Activated T-helper 17 cell treated with anti-CD3 and anti-CD28 coated beads, Interleukin-2, amount 50 U/mL, for 72 hours (primary cell): ENCODE measurements at places on chromosomes 7 and 10.

GRCh38 chr10:99551158-99551557 is 18.4 kb downstream of the NKX2-3 start:
- ATAC-seq: no peak

DNA sequence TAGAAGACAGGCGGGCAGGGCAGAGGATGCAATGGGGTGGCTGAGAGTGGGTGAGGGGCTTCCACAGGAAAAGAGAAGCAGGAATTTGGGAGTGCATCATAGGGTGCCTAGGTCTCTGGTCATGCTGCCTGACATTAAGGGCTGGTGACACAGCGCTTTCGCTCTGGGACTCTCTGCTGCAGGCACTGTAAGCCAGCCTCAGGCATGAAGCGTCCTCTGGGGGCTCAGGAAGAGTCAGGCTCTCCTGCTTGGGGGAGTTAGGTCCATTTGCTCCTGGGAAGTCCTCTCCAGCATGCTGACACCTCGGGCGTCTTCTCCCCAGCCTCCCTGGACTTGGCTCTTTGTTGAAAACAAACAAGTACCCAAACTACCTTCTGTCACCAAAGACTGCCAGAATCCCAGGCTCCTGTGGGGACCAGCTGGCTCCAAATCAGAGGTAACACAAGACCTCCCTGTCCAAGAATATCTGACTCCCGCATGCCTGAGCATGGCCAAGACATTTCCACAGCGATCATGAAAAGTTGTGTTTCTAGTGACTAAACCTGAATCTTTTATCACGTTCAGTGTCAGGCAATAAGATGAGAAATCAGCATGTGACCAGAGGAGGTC is 55.4 kb downstream of the GPR26 start:
- ATAC-seq: no peak

GRCh38 chr7:100464210-100464660 is at the start of gene SPACDR:
Gene SPACDR, minus strand, starts transcription at chr7:100464260. Its CDS starts 235 bp downstream, at chr7:100464025.
- no peak for ATAC-seq

DNA sequence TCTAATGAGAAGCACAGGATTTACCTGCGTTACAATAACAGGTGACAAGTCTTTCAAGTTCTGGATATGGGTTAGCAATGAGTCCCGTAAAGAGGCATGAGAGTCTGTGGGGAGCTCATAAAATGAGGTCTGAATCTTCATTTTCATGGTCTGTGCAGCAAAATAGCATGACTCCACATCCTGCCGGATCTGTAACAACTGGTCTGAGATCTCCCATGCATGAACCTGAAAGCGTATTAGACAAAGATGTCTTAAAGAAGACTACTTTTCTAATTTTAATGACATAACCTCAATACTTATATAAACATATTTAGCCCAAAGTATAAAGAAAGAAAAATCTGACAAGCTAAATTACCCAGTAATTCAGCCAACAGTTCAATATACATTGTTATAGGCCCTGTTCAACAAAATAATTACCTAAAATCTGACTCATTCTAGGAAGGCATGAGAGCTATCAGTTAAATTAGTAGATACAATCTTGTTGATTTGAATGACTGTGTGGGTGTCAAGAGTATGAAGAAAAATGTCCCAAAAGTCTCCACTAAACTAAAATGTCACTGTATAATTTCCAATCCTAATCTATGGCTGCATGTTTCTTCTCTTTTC is 36.9 kb downstream of the TNPO3 start:
- ATAC-seq: no peak

GRCh38 chr10:11224321-11224720 is 206.6 kb downstream of the CELF2 start:
- ATAC-seq: no peak

DNA sequence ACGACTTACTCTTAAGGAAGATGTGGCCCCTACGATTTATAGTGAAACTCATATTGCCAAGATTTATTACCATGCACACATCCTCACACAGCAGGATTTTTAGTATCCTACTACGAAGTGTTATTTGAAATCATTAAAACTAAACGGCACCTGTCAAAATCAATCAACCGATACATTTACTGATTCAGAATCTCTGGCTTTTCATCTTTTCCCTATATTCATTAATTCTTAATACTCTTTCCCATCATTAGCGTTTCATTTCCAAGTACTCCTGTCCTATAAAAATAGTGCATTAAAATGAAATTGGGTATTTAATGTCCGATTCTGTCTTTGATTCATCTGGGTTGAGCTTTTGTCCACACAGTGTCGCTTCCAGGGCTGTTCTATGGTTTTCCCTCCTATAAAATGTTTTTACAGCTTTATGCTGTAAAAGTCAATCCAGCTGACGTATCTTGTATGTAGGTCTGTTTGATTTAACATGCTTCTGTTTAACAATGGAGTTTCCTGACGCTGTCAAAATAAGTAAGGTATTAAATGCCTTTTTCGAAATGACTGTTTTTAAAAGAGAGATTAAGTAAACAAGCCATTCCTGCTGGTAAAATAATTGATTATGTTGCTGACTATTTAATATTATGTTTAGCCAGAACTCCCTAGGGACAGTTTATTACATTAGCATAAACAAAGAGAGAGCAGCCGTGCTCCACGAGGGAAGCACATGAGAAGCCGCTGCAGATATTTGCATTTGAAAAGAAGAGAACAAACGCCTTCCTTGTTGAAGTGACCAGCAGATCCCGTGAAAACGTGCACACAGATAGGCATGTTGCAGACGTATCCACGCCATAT is 22.3 kb upstream of the SFMBT2 start:
- ATAC-seq: no peak

DNA sequence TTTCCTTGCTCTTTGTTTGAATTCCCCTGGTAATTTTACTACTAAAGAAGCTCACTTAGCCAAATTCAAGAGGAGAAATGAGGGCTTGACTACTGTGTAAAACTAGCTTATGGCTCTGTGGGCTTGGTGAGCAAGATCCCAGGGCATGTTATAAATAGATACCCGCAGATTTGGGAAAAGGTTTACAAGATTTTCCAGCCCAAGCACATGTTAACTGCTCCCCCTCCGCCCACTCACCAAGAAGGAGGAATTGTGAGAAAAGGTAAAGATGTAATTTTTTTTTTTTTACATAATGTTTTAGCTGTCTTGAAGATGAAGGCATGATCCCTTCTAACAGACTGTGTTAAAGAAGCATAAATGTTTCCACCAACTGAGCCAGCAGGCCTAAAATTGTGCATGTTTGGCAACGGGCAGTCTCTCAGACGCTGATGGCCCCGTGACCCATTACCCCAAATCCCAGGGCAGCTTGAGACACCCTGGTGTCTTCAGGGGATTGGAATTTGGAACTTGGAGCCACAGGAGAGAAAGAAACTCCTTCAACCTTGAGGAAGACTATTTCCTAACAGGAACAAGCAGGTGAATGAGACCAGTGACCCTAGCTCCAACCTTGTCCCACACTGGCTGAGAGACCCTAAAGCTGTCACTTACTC is 429.8 kb upstream of the CELF2 start:
- no peak for ATAC-seq

- no peak for ATAC-seq
These were observed 2.9 kb upstream of the ZNF33A start for GRCh38 chr10:38007551-38007950.

DNA sequence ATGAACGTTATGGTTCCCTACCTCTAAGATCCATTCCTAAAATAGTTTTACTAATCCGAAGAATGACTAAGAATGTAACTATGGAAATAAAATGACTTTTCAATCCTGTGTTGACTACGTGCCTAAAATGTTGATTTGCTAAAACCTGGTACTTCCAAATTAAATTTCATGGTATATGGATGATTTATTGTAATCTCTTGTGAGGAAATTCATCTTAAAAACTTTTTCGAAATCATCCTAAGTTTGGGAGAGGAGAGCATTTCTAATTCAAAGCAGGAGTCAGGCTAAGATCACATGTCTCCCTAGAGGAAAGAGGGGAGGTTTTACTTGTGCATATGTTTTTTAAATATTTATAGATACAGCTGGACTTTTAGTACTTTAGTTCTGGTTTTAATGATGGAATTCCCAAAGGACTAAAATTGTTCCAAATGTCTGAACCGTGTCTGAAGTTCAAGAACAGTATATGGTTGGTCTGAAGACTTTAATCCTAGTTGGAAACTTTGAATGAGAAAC is 483.9 kb downstream of the AUTS2 start:
- ATAC-seq: no peak

GRCh38 chr10:35608328-35608672 is 3.2 kb downstream of the GJD4 start:
- ATAC-seq: no peak

- ATAC-seq: no peak
These were observed 98.0 kb downstream of the ZMIZ1 start for GRCh38 chr10:79166741-79167140.

GRCh38 chr7:113321201-113321600 is 202.8 kb upstream of the SMIM30 start:
- no peak for ATAC-seq

GRCh38 chr7:1060315-1061072 is 16.1 kb downstream of the GPR146 start:
- no peak for ATAC-seq

GRCh38 chr10:118607768-118608354 is 12.4 kb upstream of the PRLHR start:
- ATAC-seq: no peak

DNA sequence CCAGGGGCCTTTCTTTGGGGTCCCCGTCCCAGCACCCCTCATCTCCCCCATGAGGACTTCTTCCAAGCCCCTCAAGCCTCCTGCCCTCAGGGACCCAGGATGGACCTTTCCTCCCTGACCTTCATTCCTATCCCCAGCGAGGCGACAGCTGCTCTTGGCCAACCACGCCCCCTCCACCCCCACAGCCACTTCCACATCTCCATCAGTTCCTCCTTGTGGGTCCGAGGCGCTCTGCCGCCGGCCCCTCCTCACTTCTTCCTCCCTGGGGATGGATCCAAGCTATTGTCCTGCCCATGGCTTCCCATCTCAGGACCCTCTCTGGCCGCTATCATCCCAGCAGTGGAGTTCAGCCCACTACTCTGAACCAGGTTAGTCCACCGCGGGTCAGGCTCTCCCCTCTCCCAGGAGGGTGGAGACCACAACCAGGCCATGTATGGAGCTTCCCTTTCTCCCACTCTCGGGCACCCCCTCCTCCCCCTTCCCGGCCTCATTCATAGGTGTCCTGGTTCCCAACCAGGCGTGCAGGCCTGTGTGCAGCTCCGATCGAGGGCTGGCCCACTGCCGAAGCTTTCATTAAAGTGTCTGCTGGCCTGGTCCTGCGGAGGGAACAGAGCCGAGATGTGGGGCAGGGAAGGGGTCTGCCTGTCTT is 1.7 kb upstream of the SH2B2 start:
- no peak for ATAC-seq

DNA sequence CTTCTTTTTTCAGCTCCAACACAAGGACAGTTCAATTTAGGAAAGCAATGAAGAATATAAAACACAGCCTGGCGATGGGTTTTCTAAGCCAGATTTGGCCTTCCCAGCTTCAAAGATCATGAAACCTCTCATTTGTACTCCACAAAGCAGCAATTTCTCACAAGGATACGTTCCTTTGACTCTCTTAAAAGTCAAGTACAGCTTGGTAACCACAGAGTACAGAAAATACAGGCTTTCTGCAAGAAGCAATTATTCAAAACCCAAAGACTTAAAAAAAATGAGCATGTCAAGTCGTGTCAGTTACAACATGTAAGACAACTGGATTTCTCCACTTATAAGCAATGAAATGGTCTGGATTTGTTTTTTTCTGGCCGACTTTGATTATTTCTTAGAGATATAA is 321.4 kb downstream of the FGFR2 start:
- no peak for ATAC-seq

GRCh38 chr10:85594239-85594638 is 772.4 kb downstream of the GRID1 start:
- peak; percentile 80 for ATAC-seq

DNA sequence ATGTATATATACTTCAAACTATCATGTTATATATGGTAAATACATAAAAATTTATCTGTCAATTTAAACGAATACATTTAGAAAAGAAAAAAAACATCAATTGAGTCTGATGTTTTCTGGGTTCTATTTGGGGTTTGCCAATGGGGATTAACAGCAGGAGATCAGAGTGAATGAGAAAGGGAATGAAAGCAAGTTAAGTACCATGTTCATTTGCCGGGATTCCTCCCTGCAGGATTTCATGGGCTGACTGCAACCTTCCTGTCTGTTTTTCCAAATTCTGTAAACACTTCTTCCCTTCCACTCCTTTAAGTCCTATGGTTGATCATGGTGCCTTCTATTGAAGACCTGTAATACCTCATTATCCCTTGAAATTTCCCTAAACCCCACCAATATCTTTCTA is 33.9 kb upstream of the SEMA3A start:
- ATAC-seq: no peak

DNA sequence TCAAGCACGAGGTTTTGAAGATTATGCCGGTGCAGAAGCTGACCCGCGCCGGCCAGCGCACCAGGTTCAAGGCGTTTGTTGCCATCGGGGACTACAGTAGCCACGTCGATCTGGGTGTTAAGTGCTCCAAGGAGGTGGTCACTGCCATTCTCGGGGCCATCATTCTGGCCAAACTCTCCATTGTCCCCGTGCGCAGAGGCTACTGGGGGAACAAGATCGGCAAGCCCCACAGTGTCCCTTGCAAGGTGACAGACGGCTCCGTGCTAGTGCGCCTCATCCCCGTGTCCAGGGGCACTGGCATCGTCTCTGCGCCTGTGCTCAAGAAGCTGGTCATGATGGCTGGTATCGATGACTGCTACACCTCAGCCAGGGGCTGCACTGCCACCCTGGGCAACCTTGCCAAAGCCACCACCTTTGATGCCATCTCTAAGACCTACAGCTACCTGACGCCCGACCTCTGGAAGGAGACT is 284.7 kb downstream of the GPR37 start:
- ATAC-seq: no peak

- ATAC-seq: no peak
These were observed 142.2 kb downstream of the EMX2 start for GRCh38 chr10:117684672-117685211.

DNA sequence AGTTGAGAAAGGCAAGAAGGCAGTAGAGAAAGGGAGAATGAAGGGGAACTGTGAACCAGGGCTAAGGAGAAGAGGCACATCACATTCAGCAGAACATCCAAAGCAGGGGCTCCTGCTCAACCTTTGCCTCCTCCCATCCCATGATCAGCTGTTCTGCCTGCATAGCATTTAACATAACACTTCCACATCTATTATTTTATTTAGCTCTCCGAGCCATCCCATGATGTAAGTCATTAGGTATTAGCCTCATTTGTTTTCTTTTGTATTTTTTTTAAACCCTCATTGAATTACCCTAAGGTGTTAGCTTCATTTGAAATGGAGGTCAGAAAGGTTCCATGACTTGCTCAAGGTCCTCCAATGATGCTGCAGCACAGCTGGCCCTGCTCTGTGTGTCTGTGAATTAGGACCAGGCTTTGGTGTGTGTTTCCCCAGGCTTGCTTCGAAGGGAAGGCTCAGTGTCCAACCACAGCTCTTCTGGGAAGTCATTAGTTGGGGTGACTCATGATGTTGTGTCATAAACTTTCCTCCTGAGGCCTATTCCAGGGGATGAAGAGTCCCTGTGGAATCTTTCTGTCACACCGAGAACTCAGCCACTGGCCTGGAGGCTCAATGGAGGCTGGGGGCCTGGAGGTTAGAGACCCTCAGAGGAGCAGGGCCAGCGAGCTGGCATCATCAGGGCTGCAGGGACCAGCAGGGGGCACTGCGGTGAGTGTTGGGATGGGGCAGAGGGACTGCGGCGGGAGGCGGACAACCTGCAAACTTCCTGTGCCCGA is 16.5 kb downstream of the NPFFR1 start:
- peak; percentile 65 for ATAC-seq
